ENCODE measurements at places on chromosomes 16 and 17.

GRCh38 chr16:67170168-67170948 lies at the start of gene NOL3:
NOL3 (plus strand) TSS chr16:67170538.
- DNase-seq: peak; percentile 78

GRCh38 chr16:74747716-74748615 lies 26.7 kb downstream of the FA2H start:
- DNase-seq: no peak

- DNase-seq: no peak
Observed at GRCh38 chr16:2898831-2899563, 12.7 kb upstream of the FLYWCH1 start.

- DNase-seq: no peak
Observed at GRCh38 chr16:364595-365491, 5.5 kb downstream of the MRPL28 start.

DNA sequence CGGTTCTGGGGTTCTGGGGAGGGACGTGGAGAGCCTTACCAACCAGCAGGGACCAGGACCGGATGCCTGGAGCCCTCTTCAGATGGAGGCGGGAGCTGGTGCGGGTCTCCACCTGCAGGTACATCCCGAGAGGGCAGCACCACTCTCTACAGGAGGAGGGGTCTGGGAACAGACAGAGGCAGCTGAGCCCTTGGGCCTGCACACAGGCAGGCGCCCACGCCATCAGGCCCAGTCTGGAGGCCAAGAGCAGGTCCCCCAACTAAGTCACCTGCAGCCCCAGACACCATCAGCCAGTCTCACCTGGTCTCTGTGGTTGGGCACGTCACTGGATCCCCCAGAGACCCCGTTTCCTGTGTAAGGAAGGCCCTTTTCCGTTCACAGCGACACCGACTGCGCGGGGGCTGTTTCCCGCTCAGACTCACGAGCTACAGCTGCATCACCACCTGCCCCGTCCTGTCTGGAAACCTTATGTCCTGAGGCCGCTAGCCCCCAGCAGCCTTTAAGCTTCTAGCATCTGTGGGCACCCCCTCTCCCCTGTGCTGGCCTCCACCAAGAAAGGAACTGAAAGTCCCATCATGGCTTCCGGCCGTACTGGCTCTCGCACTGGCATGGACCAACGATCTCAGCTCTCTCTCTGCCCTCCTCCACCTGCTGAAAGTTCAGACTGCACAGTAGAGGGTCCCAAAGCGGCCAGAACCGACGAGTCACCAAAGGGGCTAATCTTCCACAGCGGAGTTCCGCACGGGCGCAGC lies 1.2 kb downstream of the CYBC1 start:
- DNase-seq: no peak

DNA sequence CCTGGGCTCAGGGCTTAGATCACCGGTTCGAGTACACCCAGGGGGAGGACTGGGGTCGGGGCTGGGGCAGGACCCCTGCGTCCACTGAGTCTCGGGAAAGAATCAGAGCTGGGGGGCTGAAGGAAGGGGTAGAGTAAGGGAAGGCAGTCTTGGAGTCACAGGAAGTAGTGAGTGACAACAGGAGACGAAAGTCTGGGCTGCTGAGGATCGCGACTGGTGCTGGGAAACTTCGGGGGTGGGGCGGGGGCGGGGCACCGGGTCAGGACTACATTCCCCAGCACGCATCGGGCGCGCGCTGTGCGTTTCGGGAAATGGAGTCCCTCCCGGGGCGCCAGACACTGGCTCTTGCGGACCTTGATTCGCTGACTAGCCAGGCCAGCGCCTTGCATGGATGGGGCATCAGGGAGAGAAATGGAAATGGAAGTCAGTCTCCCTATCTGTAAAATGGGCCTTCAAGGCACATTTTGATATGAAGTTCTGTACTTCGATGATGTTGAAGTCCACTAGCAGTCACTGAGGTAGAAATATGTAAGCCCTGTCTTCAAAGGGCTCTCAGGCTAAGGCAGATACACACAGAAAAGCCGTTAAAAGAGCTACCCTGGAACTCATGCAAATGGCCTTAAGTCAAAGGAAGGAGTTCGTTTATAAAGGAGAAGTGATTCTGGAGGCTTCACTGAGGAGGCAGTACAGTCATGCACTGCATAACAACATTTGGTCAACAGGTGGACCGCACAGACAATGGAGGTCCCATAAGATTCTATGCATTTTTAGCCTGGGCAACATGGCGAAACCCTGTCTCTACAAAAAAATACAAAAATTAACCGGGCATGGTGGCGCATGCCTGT lies 697 bp downstream of the CTF1 start:
- peak; percentile 65 for DNase-seq

- no peak for DNase-seq
Observed at GRCh38 chr17:6589266-6589946, 33.1 kb upstream of the PITPNM3 start.

- DNase-seq: no peak
Observed at GRCh38 chr17:36001862-36002603, 680 bp upstream of the CCL15 start.

GRCh38 chr16:65538976-65539375 lies 417.1 kb upstream of the CDH11 start:
- no peak for DNase-seq

GRCh38 chr17:8580952-8581658 lies 49.4 kb downstream of the MYH10 start:
- DNase-seq: no peak

GRCh38 chr17:66506641-66507040 lies 204.2 kb downstream of the PRKCA start:
- DNase-seq: no peak

DNA sequence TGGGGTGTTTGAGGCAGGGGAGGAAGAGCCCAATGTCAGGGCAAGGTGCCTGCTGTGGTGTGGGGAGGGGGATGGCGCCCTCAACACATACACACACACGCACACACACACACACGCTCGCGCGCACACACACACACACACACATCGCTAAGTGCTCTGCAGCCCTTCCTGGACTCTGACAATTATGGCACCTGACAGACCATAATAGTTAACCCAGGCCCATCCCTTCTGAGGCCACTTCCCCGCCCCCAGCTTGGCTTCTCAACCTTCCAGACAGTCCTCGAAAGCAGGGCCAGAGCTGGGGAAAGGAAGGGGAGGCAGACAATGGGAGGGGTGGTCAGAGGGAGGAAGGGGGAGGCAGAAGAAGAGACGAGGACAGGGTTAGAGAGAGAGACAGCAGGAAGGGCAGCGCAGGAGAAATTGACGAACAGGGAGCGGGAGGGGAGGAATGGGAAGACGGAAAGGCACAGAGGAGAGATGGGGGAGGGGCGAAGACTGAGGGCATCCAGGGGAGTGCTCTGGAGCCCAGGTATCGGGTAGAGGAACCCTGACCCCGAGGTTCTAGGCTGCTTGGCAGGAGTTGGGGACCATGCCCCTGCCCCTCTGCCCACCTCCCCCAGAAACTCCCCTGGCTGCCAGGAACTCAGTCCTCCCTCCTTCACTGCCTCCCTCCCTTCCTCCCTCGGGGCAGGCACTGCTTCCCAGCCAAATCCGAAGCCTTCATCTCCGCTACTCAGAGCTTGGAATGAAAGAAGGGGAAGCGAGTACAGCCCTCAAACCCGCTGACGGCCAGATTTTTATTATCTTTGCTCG lies 4.0 kb downstream of the SRCIN1 start:
- no peak for DNase-seq

- no peak for DNase-seq
Observed at GRCh38 chr17:8312726-8313600, 2.9 kb downstream of the ARHGEF15 start.

- DNase-seq: no peak
Observed at GRCh38 chr17:30228011-30228410, 7.5 kb downstream of the SLC6A4 start.

DNA sequence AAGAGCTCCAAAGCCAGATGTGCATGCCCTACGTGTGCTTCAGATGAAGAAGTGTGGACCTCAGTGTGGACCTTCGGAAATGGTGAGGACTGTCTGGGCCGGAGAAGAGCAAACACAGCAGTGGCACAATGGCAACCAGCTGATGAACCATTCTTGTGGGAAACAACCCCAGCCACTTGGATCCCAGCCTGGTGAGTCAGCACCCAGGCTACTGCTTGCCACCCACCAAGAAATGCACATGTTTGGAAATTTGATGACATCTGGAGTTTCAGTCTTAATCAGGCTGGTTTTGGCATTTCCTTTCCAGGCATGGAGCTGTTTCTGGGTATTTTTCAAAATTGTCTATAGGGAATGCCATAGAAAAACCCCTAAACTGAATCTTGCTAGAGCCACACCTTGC lies 42.7 kb downstream of the DYNLRB2 start:
- peak; percentile 62 for DNase-seq

DNA sequence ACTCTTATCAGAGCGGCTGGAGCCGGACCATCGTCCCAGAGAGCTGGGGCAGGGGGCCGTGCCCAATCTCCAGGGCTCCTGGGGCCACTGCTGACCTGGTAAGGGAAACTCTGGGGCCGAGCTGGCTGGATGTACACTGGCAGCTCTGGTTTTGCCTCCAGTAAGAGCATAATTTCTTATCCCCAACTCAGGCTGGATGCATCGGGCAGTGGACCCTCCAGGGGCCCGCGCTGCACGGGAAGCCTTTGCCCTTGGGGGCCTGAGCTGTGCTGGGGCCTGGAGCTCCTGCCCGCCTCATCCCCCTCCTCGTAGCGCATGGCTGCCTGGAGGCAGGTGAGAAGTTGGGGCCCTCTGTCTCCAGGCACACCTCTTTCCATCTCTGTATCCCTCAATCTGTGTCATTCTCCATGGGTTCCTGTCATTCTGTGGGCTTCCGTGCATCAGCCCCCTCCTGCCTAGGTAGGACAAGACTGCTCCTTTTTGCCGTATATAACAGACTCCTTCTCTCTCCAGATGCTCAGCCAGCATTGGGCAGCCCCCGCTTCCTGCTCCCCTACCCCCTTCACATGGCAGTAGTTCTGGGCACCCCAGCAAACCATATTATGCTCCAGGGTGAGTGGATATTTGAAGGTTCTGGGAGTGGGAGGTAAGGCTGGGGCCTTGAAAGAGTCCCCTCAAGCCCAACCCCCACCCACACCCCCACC lies 9.4 kb upstream of the TMEM88 start:
- DNase-seq: no peak

DNA sequence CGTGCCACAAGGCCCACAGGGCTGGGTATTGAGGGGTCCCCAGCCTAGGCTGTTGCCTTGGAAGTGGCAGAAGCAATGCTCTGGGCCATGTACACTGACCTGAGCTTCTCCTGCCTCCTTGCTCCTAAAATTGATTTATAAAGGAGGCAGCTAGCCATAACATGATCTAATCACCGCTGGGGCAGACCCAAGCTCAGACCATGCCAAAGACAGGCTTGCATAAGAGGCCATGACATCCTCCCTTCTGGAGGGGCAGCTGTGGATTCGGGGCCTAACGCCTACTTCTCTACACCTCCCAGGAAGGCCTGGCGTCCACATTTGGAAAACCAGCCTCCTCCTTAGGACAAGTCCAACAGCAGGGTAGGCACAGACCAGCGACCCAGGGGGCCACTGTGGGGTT lies 12.3 kb downstream of the HSD11B2 start:
- no peak for DNase-seq

- no peak for DNase-seq
Observed at GRCh38 chr17:57257895-57258851, 1.9 kb downstream of the MSI2 start.

DNA sequence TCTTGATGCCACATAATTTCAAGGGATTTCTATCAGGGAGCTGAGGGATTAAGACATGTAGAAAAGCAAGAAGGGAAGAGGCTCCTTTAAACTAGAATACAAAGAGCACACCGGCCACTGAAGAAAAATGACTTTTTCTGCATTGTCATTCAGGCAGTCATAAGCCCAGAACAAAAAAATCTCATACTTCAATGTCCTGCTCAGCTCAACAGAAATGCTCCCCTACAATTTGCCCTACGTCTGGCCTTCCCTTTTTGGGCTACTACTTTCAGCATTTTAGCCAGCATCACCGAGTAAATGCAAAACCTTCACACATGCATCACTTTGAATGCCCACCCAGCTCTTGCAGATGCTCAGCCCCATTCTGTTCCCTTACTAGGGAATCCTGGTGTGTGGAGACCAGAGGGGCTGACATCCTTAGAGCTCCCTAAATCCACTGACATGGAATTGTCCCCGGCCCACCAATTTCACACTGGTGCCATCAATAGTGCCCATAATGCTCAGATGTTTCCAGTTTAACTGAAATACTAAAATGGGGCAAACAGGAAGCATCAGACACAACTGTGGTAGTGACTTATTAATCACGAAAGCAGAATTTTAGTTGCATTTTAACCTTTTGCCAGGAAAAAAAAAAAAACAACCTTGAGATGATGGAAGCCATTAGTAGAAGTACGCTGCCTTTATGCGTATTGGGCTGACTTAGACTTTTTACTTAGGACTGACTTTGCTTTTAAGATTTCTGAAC lies 2.7 kb downstream of the MAP3K14 start:
- no peak for DNase-seq

- no peak for DNase-seq
Observed at GRCh38 chr17:29393436-29393835, 3.3 kb downstream of the TAOK1 start.

- DNase-seq: no peak
Observed at GRCh38 chr16:4241258-4241927, 487 bp downstream of the SRL start.

DNA sequence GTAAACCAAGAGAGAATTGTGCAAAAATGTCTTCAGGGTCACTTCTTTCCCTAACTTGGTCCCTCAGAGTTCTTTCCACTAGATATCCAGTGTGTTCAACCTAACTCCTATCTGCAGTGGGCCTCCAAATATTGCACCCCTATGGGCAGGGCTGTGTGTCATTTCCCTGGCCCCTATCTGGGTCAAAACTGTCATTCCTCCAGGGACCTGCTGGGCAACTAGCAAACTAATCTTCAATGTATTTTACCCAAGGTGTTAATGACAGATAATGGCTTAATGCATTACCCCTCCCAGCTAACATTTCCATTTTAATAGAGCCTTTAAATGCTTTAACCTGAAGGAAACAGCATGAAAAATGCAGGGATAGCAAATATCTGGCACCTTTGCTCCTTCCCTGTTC lies 25.8 kb upstream of the SKAP1 start:
- DNase-seq: no peak

DNA sequence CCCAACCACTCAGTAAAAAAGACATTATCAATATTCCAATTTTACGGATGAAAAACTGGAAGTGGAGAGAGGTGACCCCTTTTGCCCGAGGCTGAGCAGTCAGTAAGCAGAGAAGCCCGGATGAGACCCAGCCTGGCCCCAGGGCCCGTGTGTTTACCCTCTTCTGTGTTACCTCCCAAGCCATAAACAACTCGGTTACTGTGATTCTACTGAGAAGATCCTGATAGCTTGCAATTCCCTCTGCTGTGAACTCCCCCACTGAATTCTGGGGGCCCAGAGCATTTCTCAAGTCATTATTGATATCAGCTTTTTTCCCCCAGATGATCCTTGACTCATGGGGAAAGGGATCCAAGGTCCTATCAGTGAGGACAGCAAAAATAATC lies 482.6 kb upstream of the ERCC4 start:
- DNase-seq: no peak

GRCh38 chr17:7133916-7134315 lies 19.3 kb upstream of the ASGR2 start:
- DNase-seq: no peak
